Breast epithelium (tissue), 4 donors: ENCODE measurements at places on chromosomes 12 and 14. TPM values are rescaled to one million over a fixed set of nuclear protein-coding genes. Genes with fewer than 3 reads are reported as not detected.

The DDX23 gene
- 76.0 TPM for total RNA-seq

The HRK gene
- total RNA-seq = 0.33 TPM

GRCh38 chr12:104480012-104480411 lies 23.3 kb downstream of the CHST11 start:
- no peak for DNase-seq
- no peak overlapping the region for H3K4me3 ChIP-seq
- no peaks in the 10 kb centered on the region for H3K36me3 ChIP-seq
- no peaks in the 10 kb centered on the region for H3K4me1 ChIP-seq
- H3K27me3 ChIP-seq = no peaks in the 10 kb centered on the region
- H3K27ac ChIP-seq = no peak overlapping the region

DNA sequence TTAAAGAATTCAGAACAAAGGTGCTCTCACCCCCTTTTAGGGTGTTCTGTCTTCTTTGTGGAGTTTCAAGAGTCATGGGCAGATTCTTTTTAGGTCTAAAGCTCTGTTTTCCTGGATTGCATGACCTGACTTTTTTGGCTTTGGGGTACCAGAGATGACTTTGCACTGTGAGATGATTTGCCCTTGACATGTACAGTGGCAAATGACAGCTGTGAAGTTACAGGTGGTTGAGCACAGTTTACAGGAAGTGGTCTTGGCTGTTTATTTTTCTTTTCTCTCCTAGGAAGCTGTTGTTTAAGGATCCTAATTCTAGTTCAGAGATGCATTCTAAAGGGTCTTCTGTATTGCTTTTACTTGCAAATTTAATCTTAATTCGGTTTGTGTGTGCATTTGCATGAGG lies 83.8 kb upstream of the METAP2 start:
- no peaks in the 10 kb centered on the region for H3K27me3 ChIP-seq
- no peaks in the 10 kb centered on the region for H3K36me3 ChIP-seq
- H3K4me1 ChIP-seq = peaks cover 3% of the 10 kb centered on the region
- H3K4me3 ChIP-seq = no peak overlapping the region

The ZBTB42 gene
- 9.2 TPM for total RNA-seq

GRCh38 chr12:125329239-125330102 lies 264.2 kb downstream of the AACS start:
- H3K36me3 ChIP-seq = no peaks in the 10 kb centered on the region
- no peak overlapping the region for H3K27ac ChIP-seq
- DNase-seq = no peak
- H3K4me3 ChIP-seq = no peak overlapping the region
- no peaks in the 10 kb centered on the region for H3K27me3 ChIP-seq
- no peaks in the 10 kb centered on the region for H3K4me1 ChIP-seq

The POU6F1 gene
- 23.3 TPM for total RNA-seq

- no peaks in the 10 kb centered on the region for H3K36me3 ChIP-seq
- H3K4me1 ChIP-seq = no peaks in the 10 kb centered on the region
- no peak for DNase-seq
- H3K27me3 ChIP-seq = no peaks in the 10 kb centered on the region
- no peak overlapping the region for H3K4me3 ChIP-seq
Measured at GRCh38 chr12:15540469-15540872, 218.2 kb downstream of the PTPRO start.

DNA sequence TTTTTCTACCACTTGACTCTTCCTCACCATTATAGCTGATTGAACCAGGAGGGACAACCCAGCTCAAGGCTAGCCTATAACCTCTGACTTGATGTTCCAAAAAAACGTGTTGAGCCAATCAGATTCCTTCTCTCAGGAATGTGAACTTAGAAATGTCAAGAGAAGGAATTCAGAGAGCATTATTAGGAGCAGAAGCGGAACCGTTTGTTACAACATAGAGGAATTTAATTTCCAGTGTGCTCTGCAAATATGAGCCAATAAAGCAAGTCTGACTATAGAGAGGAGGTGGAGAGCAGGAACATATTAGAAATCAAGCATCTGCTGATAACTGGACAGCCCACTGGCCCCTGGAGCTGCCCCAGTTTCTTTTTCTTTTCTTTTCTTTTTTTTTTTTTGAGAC lies 15.3 kb upstream of the PELI2 start:
- no peak for DNase-seq
- no peak overlapping the region for H3K27ac ChIP-seq
- no peak overlapping the region for H3K4me3 ChIP-seq
- H3K36me3 ChIP-seq = no peaks in the 10 kb centered on the region
- no peaks in the 10 kb centered on the region for H3K27me3 ChIP-seq

DNA sequence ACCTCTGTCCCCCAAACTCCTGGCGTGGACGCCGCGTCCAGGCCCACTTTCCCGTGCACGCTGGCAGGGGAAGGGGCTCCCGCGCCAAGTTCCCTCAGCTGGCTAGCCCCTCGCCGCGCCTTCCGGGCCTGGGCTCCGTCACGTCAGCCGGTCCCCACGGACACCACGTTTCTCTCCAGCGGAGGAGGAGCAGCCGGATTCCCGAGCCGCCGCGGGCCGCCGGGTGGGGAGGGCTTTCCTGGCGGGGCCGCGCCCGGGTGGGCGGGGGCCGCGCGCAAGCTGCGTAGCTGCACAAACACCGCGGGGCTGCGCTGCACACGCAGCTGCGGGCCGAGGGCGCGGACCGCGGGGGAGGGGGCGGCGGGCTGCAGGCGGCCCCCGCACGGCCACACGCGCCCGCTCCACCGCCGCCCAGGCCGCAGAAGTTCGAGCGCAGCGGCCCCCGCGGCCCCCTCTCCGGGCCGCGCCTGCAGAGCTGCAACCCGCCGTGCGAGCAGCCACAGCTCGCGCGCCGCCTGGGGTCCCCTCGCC lies 45.1 kb upstream of the PNMA1 start:
- no peaks in the 10 kb centered on the region for H3K36me3 ChIP-seq
- DNase-seq = no peak
- H3K27me3 ChIP-seq = no peaks in the 10 kb centered on the region
- peak overlapping the region; percentile 82 for H3K4me3 ChIP-seq
- H3K27ac ChIP-seq = peak overlapping the region; percentile 96
- peaks cover 23% of the 10 kb centered on the region for H3K4me1 ChIP-seq

The NKX2-8 gene
- not detected for total RNA-seq

The SLC24A4 gene
- total RNA-seq = not detected

DNA sequence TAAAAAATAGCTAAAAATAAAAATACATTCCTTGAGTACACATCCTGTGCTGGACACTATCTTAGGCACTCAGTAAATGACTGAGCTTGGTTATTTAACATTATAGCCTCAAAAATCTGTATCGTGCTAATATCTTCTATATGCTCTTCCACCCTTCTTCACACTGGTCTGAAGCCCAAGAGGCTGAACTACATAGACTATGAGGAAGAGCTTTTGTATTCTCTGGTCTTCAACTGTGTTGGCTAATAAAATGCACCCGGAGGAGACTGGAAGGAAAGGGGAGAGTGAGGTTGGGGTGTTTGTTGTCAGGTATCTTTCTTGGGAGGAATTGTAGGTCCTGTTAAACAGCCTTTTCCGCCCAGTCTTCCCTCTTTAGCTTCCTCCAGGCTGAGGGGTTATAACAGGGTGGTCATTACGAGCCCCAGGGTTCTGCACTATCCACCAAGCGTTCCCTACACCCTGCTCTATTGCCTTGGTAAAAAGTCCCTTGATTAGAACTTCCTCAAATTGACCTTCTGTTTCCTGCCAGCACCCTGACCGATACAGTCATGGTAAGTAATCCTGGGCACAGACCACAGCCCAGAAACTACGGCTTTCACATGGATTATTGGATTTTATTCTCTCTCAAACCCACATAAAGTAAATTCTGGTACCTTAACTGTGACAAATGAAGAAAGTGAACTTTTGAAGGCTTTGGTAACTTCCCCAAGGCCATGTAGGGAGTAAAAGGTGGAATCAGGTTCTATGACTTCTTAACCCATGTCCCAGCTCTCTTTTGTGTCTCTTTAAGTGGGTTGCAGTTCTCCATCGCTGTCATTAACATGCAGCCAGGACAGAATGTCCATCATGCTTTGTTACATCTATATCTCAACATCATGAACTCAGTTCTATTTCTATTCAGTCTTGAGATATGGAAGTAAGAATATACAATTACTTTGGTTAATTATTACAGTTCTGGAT lies 71.3 kb downstream of the PTHLH start:
- no peak overlapping the region for H3K4me3 ChIP-seq
- H3K27ac ChIP-seq = no peak overlapping the region
- no peaks in the 10 kb centered on the region for H3K4me1 ChIP-seq

The LHX5 gene
- not detected for total RNA-seq

DNA sequence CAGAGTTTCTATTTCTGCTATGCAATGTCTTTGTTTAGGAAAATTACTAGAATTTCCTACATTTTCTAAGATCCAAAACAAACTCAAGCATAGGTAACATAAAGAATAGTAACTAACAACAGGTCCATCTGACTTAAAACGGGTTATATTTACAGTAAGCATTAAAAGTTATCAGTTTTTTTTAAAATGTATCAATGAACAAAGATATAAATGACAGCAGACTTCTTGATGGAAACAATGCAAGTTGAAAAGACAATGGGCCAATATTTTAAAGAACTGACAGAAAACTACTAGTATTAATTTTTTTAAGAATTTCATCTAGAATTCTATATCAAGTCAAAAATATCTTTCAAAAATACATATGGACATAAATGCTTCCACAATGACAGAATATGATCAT lies 367.1 kb upstream of the MGAT4C start:
- no peak for DNase-seq
- no peak overlapping the region for H3K4me3 ChIP-seq
- no peaks in the 10 kb centered on the region for H3K4me1 ChIP-seq

DNA sequence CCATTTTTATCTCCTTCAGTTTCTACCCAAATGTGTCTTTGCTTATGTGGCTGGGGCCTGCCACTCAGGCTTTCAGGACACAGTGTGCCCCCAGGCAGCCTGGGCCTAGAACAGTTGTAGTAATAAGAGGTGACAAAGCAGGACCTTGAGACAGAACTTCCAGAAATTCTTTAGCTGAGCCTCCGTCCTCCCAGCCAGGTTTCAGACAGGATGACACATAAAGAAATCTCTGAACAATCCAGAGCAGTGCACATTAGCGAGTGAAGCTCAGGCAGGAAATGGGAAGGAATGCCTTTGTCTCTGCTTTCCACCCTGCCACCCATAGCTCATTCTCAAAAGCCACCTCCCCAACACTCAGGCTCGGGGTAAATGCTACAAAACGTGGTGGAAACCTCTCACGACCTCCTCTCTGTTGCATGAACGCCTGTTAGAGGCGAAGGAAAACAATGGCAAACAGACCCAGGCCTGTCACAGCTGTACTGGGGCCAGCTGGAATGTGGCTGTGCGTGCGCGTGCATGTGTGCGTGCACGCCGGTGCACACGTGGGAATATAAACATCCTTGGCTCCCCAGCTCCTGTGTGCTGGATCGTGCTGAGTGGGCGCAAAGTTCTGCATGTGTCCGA lies 286.7 kb downstream of the ZFP36L1 start:
- DNase-seq = peak; percentile 68
- no peaks in the 10 kb centered on the region for H3K27me3 ChIP-seq
- H3K4me3 ChIP-seq = peak overlapping the region; percentile 13
- H3K36me3 ChIP-seq = no peaks in the 10 kb centered on the region
- H3K4me1 ChIP-seq = peaks cover 27% of the 10 kb centered on the region

DNA sequence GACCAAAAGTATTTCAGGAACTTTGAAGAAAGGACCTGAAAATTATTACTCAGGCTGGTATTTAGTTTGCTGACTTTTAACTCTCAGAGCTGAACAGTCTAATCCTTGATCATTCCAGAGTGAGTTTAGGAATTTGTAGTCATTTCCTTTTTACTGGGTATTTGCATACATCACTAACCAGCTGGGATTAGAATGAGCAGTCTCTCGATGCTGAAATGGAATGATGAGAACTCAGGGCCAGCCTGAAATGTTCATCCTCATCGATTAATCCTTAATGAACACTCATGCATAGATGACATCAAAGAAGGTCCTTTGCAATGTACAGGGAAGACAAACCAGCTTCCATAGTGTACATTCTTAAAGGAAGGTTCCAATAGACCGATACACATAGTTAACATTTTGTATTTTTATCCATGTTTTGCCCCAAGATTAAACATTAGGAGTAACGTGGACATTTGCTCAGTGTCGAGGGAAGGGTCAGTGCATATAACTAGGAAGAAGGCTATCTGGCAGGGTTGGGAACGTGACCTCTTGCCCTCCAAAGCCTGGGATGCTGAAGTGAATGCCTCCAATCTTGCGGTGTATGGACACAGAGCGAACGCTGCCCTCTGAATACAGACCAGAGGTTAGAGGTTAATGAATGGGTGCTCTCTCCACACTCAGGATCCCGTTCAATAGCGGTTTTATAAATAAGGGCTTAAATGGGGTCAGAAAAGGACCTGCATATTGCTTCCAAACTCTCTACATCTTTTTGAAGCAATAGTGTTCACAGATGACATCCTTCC lies 14.5 kb downstream of the FBXL14 start:
- DNase-seq = no peak
- H3K36me3 ChIP-seq = no peaks in the 10 kb centered on the region
- no peaks in the 10 kb centered on the region for H3K4me1 ChIP-seq
- H3K4me3 ChIP-seq = no peak overlapping the region

DNA sequence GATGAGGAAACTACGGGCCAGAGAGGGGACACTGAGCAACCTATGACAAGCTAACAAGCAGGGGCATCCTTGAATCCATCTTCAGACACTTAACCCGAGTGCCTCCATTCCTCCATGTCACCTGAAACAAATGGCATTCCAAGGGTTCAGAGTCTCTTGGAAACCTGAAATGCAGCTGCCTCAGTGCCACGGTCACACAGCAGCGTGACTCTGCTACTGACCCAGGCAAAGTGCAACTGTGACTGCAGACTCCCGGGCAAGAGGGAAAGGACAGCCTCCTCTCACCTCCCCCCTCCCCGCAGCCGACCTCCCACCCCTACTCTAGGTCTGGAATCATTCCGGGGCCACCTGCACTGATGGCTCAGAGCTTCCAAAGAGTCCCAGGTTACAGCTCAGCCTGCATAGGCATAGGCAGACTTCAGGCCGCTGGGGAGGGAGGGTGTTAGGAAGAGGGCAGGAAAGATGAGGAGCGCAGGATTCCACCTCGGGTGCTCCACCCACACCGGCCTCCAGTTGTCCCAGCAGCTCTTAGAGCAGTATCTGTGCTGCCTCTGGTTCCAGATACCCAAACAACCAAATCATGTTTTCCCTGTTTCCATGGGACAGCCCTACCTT lies 53.2 kb downstream of the KCNK10 start:
- no peaks in the 10 kb centered on the region for H3K36me3 ChIP-seq
- no peak for DNase-seq
- no peak overlapping the region for H3K27ac ChIP-seq
- H3K27me3 ChIP-seq = no peaks in the 10 kb centered on the region
